ENCODE measurements at places on chromosomes 3 and 15.

DNA sequence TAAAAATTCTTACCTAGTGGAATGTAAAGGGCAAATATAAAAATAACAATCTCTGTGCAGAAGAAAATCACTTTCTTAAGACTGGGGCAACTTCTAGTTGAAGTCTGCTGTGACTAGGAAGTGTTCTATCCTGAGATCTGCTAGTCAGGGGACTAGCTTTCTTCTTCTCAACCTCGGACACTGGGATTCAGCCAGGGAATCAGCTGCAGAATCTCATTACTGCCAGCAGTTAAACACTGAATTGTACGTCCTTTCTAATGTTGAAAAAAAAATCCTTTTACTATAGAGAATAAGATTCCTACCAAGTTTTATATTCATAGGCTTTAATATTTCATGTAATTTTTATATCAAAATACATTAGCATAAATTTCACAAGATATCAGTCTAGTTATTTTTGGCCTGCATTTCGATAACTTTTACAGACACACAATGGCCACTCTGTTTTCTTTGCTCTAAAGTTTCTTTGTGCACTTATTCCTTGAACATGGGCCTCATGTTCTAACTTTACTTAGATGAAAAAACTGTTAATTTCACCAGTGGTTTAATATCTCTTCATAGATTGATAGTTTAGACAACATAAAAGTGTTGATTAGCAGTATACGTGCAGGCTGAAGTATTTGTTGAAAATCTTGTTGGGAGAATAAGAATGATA lies 2.6 kb upstream of the NEO1 start:
- DNase-seq = no peak

DNA sequence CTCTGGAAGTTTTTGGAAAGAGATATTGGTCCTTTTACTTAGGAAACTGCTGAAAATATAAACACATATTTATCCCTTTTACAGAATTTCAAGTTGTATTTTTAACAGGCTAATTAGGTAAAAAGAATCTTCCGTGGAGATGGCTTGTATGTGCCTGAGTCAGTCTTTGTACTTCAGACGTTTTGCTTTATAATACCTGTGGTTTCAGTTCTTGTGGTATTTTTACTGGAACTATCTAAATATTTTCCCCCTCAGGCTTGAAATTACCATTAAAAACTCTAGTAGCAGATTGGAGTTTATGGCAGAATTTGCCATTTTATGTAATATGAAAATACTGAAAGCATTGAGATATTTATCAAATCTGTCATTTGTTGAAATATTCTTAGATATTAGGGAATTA lies 151.6 kb upstream of the CGNL1 start:
- DNase-seq = no peak

DNA sequence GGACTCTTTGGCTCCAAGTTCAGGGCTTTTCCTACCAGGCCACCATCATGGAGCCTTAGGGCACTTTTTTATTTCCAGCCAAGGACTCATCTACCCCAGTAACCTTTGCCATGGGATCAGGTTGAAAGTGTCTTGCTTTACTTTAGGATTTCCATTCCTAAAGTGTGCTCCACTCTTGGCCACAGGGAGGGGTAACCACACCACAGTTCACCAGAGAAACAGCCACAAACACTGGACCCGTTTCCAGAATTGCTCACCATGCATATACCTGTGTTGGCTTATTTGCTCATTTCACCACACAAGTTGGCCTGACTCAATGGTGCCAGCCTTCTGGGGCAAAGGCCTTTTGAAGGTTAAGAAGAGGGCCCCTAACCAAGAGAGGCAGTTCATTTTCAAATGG lies 70.6 kb upstream of the RAD18 start:
- DNase-seq = no peak

DNA sequence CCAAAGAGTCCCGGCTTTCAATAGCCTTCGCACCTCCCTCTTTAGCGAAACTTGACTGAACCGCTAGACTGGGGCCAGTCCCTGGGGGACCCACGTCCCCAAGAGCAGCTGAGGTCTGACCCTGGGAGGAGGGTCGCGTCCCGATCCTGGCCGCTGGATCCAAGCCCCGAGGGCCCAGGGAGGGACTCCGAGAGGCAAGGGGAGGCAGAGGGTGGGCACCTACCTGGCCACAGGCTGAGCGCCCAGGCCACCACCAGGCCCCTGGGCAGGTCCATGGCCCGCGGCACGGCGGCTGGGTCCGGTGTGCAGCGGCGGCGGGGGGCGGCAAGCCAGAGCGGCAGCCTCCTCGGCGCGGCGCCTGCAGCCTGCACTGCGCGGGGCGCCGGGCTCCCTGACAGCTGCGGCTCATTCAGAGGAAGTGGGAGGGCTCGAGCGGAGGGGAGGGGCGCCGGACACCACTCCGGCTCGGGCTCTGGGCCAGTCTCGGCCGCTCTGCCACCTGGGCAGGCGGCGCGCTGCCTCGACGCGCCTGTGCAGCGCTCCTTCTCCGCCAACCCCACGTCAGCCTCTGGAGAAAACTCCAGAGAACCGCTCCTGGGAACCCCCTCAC lies at the start of gene ITGA11:
Gene ITGA11, minus strand, starts transcription at position 372 of the 610 bp plus-strand sequence. Its CDS starts 97 bp downstream, at position 275.
- peak; percentile 13 for DNase-seq

DNA sequence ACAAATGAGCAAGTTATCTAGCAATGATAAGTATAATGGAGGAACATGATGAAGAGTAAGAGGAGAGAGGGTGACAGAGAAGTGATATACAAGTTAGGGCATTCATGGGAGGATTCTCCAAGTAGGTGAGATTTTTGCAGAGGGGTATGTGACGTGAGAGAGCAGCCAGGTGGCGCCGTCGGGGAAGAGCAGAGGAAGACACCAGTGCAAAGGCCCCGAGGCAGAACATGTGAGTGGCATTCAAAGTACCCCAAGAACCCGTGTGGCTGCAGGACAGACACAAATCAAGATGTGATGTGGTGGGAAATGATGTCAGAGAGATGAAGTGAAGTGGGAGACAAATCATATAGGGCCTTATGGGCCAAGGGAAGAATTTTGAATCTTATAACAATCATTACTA lies 81.8 kb upstream of the GRM7 start:
- no peak for DNase-seq

GRCh38 chr3:188077160-188077799 lies 76.7 kb upstream of the LPP start:
- no peak for DNase-seq

GRCh38 chr15:62416526-62416925 lies 251.4 kb upstream of the C2CD4B start:
- no peak for DNase-seq

GRCh38 chr3:20001932-20002331 lies 10.1 kb downstream of the PP2D1 start:
- no peak for DNase-seq

GRCh38 chr3:28012830-28013229 lies 228.6 kb upstream of the CMC1 start:
- no peak for DNase-seq

DNA sequence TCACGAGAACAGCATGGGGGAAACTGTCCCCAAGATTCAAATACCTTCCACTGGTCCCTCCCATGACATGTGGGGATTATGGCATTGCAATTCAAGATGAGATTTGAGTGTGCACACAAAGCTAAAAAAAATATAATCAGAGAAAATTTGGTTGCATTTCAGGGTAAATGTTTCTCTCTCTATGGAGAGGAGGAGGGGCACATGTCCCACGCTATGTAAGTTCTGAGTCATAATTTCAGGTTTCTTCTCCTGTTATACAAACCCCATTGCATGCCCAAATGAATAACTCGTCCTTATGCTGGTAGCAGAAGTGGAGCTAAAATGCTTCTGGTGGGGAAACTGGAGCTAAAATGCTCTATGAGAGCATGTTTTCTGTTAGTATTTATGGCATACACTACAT lies 209.7 kb upstream of the DCBLD2 start:
- DNase-seq = no peak

GRCh38 chr3:187064210-187065115 lies 74.8 kb downstream of the RPL39L start:
- no peak for DNase-seq

DNA sequence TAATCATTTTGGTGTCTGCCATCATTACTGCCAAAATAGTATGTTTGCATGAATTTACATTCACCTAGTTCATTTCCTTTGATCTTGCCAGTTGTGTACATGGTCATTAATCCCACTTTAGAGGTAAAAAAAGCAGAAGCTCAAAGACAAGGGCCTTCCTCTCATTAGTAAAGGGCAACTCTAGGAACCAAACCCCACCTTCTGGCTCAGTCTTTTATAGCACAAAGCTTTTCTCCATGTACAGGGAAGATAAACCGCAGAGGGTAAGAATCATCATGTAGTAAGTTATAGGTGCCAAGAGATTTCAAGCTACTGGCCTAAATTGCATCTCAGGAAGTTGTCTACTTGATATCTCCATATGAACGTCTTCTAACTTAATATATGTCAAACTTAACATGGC lies 19.3 kb upstream of the SPG21 start:
- DNase-seq = no peak

DNA sequence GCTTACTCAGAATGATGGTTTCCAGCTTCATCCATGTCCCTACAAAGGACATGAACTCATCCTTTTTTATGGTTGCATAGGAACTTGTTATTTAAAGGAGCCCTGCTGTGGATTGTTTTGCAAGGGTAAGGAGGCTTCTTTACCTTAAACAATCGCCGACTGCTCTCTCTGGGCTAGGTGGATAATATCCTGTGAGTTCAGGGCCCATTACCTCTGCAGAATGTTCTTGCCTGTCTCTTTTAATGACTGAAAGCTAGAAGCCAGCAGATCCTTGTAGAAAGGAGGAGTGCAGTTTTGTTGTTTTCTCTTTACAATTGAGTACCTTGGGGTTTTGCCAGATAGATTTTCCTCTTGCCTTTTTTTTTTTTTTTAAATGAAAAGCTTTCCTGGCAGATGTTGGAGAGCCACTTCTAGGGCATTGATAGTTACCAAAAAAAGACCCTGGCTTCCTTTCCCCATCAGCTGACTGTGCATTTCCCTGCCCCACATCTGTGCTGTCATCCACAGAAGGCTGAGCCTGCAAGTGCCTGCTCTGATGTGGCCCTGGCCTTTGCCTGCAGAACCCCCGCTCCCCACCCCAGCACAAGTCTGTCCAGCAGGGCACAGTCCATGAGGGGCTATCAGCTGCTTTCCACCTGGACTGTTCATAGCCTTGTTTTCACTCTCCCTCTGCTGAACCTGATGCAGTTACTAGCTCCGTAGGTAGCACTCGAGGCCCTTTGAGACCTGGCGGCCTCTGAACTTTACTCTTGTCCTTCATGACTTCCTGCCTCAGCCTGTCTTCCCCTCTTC lies 113.1 kb downstream of the CHCHD6 start:
- no peak for DNase-seq

DNA sequence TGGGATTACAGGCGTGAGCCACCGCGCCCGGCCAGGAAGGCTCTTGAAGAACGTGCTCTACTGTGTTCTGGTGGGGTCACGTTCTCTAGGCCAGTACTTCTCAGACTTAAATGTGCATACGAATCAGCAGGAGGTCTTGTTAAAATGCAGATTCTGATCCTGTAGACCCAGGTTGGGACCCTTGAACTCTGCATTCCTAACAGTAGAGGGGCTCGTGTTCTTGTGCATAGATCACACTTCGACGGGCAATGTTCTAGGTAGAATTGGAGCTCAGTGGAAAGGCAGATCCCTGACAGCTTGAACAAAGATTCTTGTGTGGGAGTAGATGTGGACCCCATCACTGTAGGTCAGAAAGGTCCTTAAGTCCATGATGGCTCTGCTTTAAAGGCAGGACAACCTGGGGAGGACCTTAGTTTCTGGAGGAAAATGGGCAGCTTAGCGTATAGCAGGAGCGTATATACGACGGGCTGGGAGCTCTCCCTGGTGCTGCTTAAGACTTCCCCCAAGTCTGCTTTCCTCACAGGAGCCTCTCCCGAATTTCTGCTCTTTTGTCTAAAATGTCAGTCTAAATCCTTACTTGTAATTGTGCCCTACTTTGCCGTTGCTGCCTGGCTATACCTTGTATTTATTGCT lies 16.9 kb upstream of the FAM81A start:
- DNase-seq = no peak

GRCh38 chr3:162437480-162437879 lies 940.9 kb downstream of the OTOL1 start:
- DNase-seq = no peak

- DNase-seq = no peak
Measured at GRCh38 chr3:104855702-104856101, 511.0 kb upstream of the ALCAM start.

DNA sequence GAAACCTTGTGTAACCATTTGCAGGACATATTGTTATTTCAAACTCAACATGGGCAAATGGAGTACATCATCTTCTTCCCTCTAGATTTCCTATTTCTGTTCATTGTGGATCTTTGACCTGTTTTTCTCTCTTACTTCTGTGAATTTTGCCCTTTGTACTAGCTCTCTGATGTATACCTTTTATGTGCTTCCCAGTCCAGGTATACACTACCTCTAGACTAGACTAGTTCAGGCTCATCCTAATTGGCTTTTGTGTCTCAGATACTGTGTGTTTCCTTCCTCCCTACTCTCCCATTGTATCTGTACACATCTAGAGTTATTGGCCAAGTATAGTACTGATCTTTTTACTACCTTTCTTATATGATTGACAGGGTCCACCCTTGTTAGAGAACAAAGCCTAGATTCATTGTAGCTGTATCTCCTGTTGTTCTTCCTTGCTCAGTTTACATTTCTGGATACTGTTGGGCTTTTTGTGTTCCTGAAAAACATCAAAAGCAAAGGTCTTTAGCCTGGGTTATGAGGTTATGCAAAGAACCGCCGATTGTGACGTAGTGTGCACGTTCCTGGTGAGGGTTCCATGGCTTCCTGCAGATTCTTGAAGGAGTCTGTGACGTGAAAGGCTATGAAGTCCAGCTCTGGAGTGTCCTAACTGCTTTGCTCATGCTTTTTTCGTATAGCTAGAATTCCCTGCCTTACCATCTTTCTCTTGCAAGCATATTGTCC lies 167.4 kb downstream of the KLHL25 start:
- no peak for DNase-seq

DNA sequence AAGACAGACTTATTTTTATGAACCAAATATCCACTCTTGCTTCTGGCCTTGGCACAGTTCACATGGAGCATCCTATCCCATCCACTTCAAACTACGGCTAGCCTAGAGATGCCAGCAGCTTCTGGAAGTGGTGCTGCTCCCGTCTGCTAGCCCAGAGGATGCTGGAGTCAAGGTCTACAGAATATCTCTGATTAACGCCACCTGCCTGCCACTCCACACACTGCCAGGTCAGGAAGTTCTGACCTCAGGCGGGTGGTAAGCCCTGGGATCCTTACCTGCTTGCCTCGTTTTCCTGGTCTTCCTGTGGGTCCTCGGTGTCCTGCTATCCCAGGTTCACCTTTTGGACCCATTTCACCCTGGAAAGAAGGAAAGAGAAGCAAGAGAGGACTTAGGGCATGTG lies 42.9 kb downstream of the EAF1 start:
- DNase-seq = no peak

Data from NCI-H748 treated with DMSO at 0.1 percent for 48 hours (cell line).